ENCODE measurements at places on chromosomes 5 and 9.

GRCh38 chr5:83577036-83577636 lies 105.6 kb downstream of the VCAN start:
- DNase-seq = no peak

GRCh38 chr5:33470544-33470943 lies 29.8 kb downstream of the TARS1 start:
- no peak for DNase-seq

DNA sequence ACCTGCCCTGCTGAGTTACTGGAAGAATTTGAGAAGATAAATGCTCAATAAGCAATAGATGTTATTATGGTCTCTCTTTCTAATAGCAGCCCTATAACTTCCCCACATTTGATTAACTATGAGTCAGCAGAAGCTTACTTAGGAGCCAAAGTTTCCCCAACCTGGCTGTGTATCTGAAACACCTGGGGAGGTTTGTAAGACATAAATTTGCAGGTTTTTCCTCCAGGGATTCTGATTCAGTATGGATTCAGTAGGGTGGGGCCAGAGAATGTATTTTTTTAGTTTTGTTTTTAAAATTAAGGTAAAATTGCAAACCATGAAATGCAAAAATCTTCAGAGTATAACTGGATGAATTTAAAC lies 44.9 kb upstream of the GNPDA1 start:
- no peak for DNase-seq

GRCh38 chr9:15229409-15229808 lies 77.6 kb downstream of the TTC39B start:
- no peak for DNase-seq

DNA sequence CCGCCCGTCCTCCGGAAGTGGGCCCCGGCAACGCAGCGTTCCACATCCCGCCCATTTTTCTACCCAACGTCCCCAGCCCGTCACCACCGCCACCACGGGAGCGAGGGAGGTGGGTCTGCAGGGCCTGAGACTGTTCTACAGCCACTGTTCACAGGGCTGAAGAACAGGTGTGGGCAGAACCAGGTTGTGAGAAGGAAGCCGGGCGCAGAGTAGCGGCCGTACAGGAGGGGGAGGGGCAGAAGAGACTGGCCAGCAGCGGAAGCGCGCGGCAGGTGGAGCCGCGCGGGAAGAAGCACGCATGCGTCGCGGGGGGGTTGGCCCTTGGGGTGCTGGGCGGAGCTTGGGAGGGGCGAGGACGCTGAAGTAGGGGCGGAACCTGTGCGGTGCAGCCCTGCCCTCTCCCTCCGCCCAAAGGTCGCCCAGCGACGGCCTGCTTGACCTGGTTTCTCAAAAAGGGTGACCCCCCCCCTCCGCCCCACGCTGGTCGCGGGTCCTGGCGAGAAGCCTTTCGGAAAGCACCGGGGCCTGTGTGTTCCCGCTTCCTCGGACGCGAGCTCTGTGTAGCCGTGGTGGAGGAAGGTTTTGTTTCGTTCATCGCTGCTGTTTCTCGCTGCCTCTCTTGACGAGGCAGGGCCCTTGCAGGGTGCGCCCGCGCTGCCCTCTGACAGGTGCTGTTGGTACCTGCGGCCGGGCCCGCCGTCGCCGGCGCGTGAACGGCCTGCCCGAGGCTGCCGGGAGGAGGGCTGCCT lies 7.8 kb upstream of the MGAT1 start:
- peak; percentile 97 for DNase-seq

DNA sequence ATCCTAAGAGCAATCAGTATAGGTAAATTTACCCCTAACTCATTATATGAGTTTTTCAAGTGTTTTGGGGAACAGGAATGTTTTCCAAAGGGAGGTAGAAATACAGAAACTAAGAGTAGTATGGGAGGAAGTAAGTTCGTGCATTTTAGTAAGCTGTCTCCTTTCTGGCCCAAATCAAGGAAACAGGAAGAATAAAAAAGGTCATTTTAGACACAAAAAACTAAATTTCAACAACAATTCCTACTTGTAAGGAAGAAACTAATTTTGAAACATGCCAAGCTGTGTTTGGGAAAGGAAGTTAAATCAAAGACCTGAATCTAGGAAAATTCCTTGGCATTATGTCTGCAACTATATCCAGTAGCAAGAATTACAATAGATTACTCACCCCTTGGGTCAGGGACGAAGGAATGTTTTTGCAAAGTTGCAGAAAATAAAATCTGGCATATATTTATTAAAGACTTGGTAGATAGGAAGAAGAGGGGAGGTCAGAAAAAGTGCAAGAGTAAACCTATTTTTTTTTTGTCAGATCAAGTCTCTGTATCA lies 6.5 kb upstream of the RPS6 start:
- DNase-seq = no peak

GRCh38 chr5:69491838-69492390 lies 676 bp upstream of the OCLN start:
- no peak for DNase-seq

- no peak for DNase-seq
Measured at GRCh38 chr5:73151766-73152410, 21.1 kb upstream of the TMEM174 start.

- DNase-seq = no peak
Measured at GRCh38 chr5:18553269-18553668, 919.0 kb downstream of the TAF11L14 start.

GRCh38 chr9:16028548-16028947 lies 475.7 kb downstream of the CCDC171 start:
- no peak for DNase-seq

GRCh38 chr5:159441441-159441840 lies 111.2 kb upstream of the IL12B start:
- DNase-seq = no peak

GRCh38 chr9:126752376-126752775 lies 52.5 kb upstream of the ZBTB43 start:
- DNase-seq = no peak

DNA sequence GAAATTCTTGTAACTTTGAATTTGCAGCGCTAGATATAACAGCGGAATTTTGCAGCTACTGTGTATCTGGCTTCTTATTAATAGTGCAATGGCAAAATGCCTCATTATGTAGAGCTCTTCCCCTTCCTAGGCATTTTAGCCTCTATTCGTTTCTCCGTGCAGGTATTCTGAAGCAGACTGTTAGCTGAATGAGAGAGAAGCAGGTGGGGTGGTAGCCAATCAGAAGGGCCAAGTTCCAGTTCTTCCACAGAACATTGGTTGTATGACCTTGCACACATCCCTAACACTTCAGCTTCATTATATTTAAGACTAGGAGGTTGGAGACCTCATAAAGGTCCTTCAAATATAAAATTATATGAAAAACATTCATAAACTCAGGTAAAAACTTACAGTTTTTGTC lies 1.2 kb upstream of the VPS13A start:
- DNase-seq = no peak

DNA sequence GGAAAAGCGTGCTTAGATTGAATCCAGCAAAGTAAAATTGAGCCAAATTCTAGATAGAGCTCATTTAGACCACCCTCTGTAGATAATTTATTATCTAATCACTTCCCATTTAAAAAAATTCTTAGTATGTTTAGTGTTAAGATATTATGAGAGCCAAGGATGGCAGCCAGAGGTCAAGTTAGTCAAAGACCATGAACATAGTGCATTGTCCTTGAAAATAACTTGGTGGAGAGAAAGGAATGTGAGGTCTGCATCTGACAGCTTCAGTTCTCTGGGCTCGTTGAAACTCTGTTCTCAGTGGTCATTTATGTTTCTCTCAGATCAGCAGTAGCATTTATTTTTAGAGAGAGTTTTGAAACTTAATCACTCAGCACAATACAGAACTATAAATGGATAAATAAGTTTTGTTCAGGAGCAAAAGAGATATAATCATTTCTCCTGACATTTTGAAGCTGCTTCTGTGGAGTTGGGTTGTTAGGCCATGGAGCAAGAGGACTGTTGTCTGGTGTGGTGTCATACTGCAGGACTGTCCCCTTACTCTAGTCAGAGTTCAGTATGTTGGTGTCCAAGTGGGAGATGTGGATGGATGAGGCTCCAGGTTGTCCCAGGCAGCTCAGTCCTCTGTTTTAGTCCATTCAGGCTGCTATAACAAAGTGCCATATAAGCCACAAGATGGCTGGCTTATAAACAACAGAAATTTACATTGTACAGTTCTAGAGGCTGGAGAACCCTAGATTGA lies 337.7 kb downstream of the FBXL7 start:
- DNase-seq = no peak

DNA sequence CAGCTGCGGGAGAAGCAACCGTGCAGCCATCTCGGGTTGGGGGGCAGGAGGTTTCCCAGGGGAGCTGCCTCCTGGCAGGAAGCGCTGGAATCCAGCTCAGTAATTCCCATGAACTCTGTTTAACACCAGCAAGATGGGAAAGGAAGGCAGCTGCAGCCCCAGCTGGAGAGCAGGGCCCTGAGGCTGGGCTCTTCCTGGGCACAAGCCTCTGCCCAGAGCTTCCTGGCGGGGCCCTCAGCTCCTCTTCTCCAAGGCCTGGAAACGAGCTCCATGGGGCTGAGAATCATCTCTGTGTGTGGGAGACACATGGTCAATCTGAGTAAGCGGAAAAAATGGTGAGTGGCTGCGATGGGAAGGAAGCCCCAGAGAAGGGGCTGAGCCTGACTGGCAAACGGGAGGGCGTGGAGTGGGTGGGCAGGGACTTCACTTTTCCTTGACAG lies 6.3 kb downstream of the MRPL36 start:
- DNase-seq = no peak

DNA sequence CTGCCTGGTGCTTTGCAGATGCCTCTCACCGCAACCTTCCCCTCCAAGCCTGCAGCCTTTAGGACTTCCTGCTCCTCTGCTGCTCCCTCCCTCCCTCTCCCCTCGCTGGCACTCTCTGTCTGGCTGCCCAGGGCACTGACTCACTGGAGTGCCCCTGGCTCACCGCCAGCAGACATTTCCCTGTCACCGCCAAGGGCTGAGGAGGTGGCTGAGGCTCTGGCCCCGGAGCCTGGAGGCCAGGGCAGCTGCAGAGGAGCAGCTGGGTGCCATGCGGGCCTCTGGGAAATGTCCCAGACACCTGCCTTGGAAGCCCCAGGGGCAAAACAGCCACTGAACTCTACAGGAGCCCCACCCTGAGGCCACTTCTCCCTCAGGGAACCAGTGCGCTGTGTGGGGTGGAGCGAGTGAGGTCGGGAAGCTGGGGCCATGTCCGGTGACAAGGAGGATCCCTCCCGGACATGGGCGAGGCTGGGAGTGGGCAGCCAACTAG lies 53.4 kb downstream of the TENT4A start:
- DNase-seq = no peak

GRCh38 chr5:6554812-6555211 lies 78.0 kb downstream of the NSUN2 start:
- DNase-seq = no peak

- no peak for DNase-seq
Measured at GRCh38 chr5:129991780-129992179, 87.5 kb downstream of the CHSY3 start.

DNA sequence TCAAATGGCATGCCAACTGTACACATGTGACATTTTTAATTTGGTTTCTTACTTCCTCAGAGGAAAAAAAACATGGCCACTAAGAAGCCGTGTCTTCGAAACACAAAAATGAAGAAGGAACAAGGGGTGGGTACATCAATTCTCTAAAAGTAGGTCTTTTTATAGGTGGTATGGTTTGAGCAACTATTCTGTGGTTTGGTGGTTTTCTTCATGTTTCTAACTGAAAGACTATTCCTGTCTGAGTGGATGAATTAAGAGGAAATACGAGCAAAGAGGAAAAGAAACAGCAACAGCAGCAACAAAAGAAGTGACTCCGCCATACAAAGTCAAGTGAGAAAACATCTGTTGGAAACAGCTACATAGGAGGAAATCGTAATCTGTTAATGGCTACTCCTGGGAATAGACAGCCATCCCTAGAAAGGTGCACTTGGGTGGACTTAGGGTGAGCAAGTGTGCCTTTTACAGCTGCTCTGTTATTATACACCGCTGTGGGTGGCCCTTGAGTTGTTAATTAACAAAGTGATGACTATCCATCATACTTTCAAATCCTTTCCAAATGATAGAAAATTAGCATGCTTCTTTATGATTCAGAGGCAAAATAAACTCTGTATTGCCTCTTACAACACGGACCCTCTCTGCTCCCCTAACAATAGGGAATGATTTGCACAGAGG lies 575.8 kb downstream of the TLE1 start:
- DNase-seq = no peak

GRCh38 chr5:177447611-177448243 lies 1.1 kb downstream of the PRR7 start:
- DNase-seq = no peak

- DNase-seq = no peak
Measured at GRCh38 chr5:88251048-88251711, 17.5 kb downstream of the TMEM161B start.

DNA sequence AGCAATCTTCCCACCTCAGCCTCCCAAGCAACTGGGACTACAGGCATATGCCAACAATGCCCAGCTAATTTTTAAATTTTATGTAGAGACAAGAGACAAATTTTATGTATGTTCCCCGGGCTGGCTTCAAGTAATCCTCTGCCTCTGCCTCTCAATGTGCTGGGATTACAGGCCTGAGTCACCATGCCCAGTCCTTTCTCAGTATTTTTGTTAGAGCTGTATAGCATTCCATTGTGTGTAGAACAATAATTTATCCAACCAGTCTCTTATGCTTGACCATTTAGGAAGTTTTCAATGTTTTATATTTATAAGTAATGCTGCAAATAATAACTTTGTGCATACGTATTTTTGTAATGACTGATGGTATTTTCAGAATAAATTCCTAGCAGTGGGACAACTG lies 38.9 kb upstream of the CTXN3 start:
- no peak for DNase-seq

DNA sequence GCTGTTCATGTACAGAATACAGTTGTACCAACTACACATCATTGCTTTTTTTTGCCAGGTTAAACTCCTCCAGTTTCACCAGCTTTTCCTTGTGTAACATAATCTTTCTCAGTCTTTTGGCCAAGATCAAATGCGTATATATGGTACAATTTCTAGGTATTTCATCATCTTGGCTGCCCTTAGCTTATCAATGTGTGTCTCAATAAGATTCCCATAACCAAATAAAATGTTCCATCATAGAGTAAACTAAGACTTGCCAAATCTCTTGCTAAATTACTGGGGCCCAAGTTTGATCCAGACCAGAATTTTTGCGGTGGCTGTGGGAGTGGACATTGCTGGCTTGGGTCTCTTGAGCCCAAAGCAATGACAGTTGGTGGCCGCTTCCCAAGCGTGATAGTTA lies 24.3 kb upstream of the ERBIN start:
- DNase-seq = no peak

GRCh38 chr9:17928768-17929167 lies 349.9 kb downstream of the SH3GL2 start:
- DNase-seq = no peak

DNA sequence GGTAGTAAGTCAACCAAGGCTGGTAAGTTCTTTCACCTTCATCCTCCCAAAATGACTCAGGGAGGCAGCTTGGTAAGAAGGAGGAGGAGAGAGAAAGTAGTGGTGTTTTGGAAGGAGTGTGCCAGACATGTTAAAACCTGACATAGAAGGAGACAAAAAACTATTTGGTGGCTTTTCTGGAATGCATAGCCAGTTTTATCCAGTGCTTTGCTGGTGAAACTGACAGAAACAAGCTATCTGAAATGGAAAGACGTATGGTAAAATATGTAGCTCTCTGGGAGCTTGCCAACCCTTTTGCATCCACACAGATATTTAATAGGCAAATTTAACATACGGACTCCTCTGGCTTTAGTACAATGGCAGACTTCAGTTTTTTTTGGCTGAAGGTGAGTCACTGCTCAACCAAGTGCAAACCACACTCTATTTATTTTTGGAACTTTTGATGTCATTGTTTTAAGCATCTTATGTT lies 45.4 kb downstream of the RAB14 start:
- DNase-seq = peak; percentile 32

All from memory B cell (primary cell).